Glutamatergic neuron (in vitro differentiated cells): ENCODE measurements at places on chromosomes 6 and 20.

DNA sequence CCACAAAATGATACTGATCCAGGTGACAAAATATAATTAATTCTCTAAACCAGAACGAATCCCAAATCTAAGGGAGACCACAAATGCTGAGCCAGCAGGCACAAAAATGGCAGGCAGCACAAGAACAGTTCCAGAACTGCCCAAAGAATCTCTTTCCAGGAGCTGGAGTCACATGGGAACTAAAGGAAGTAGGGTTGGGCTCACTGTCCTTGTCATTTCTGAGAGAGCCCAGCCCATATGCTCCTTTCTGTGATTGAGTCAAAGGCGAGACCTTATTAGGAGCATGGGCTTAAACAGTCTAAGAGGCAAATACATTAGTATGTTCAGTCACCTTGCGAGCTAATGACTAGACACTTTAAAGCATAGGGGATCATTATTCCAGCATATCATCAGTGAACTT, 327.6 kb upstream of the ARID1B start:
- no peak for DNase-seq

DNA sequence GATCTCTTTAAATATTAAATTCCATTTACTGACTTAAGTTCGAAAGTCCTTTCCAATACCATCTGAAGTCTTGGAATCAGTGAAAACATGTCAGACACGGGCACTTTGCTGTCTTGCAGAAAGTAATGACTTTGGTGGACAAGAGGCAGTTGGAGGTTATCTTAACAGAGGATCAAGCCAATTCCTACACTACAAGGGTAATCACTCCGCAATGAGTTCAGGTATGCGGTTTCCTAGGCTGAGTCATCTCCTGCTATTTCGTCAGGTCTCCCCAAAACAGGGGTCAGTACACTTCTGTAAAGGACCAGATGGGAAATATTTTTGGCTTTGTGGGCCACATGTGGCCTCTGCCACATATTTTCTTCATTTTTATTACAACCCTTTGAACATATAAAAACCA, 656.6 kb downstream of the KIF16B start:
- no peak for DNase-seq

DNA sequence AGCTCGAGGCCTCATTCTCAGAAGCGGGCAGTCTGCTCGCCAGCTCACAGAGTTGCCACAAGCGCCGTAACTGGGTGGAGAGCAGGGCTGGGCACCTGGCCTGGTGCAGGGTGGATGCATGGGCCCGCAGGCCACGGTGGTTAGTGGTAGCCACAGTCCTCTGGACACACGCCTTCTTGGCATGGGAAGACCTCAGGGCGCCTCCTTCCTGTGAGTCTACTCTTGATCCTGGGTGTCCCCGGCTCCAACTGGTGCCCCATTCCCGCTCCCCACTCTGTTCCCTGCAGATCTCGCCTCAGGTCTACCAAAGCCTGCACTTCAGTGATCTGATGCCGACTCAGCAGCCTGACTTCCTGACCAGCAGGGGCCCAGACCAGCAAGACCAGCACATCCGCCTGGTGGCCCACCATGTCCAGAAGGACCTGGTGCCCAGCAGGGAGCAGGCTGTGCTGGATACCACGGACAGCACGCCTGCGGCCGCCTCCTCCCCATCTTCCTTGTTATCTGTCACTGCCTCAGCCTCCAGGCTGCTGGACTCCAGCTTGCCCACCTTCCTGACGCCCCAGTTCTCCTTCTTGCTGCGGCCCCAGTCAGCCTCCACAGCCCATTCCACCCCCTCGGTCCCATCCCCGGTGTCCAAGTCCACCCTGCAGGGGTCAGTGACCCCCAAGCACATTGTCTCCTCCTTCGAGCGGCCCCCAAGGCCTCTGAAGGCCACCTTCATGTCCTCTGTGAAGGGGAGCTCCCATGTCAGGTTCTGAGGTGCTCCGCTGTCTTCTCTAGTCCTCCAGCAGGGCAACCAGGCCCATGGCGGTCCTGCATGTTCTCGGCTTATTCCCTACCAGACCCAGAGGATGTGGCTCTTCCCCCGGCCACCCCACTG, 43.1 kb downstream of the SUN5 start:
- DNase-seq = no peak

GRCh38 chr6:43915208-43915869, 145.3 kb downstream of the VEGFA start:
- DNase-seq = no peak

DNA sequence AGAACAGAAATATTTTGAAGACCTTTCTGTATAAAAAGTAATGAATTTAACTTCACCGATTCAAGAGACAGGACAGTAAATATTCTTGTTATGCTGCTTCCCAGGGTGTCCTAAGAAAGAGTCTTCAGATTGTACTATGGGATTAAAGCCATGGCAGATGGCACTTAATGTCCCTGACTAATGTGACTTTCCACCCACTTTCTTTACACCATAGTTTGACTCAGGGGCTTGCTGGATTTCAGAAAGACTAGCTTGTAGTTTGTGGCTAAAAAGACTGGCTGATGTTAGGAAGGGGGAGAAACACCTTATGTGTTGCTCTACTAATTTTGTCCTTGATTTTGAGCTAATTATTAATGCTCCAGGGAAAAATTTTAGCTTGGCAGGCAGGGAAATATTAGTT, 75.9 kb downstream of the UTRN start:
- no peak for DNase-seq

DNA sequence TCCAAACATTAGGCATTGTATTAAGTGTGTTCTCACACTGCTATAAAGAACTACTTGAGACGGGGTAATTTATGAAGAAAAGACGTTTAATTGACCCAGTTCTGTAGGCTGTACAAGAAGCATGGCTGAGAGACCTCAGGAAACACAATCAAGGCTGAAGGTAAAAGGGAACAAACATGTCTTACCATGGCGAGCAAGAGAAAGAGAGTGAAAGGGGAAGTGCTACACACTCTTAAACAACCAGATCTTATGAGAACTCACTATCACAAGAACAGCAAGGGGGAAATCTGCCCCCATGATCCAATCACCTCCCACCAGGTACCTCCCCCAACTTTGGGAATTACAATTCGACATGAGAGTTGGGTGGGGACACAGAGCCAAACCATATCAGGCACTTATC, 86.6 kb upstream of the TOP1 start:
- no peak for DNase-seq

- DNase-seq = no peak
These were observed 43.0 kb downstream of the CFAP61 start for GRCh38 chr20:20095114-20095872.

GRCh38 chr20:10249048-10249770, 30.6 kb downstream of the SNAP25 start:
- no peak for DNase-seq

- DNase-seq = no peak
These were observed 398.5 kb upstream of the SASH1 start for GRCh38 chr6:147944122-147944521.

DNA sequence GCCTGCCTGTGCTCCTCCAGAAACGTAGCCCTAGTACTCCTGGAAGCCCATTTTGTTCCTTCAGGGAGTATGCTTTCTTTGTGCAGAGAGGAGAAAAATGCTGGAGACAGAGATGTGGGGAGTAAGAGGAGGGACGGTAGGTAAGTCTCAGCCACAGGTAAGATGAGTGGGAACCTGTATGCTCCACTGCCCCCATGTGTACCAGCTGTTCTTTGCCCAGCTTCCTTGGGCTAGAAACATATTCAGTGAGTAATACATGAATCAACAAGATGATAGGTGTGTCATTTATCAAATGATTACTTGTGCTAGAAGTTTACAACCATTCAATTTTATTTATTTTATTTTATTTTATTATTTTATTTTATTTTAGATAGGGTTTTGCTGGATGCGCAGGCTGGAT, 13.6 kb upstream of the CEP85L start:
- no peak for DNase-seq

DNA sequence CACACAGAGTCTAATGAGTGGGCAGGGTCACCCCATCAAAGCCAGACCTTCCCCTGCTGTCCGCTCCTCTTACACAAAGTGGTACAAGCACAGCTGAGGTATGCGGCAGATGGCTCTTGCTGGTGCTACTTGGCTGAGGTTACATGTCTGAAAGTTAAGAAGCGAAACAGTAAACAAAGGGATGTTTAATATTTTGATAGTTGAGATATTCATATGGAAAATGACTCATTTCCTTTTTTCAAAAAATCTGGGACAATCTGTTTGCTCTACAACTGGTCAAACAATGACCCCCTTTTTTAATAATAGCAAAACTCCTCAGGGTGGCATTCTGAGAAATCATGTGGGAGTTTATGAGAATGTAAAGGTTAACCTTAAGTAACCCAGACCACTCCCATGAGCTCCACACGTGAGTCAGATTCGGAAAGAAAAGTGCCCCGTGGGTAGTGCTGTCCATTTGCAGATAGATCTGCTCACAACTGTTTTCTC, 245.3 kb downstream of the TBXT start:
- DNase-seq = no peak

- DNase-seq = no peak
These were observed 129.0 kb downstream of the F13A1 start for GRCh38 chr6:6191476-6191875.

- no peak for DNase-seq
These were observed 49.4 kb upstream of the IRF4 start for GRCh38 chr6:341914-342831.

- DNase-seq = peak; percentile 50
These were observed 15.0 kb downstream of the OR2B3 start for GRCh38 chr6:29071831-29072723.

- no peak for DNase-seq
These were observed 59.3 kb upstream of the AKAP12 start for GRCh38 chr6:151180330-151181048.

DNA sequence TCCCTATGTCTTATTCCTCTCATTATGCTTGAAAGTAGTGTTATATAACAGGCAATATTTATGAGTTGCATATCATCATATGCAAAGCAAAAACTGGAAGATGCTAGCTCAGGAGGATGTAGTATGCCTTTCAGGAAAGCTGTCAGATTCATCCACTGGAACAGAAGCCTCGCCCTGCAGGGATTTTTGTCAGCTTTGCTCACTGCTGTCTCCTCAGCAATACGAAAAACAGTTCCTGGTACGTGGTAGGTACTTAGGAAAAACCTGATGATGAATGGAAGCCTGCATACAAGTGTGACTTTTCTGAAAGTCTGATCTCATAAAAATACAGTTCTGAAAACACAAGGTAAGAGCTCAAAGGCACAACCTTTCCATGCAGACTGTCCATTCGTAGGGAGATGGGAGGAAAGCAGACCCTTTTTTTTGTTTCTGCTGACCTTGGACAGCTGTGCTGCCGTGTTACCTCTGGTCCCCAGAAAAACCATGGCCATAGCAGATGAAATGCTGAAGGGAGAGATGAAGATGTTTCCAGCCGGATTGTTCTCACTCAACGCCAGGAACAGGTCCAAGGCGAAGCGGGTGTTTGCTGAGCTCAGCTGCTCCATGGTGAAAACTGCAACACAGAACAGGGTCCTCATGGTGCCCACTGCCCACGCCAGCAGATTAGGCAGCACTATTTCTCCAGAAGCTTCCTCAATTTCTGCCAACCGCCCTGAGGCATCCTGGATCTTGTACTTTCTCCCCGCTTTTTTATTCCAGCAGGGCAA, 1.5 kb downstream of the SERPINB1 start:
- no peak for DNase-seq

DNA sequence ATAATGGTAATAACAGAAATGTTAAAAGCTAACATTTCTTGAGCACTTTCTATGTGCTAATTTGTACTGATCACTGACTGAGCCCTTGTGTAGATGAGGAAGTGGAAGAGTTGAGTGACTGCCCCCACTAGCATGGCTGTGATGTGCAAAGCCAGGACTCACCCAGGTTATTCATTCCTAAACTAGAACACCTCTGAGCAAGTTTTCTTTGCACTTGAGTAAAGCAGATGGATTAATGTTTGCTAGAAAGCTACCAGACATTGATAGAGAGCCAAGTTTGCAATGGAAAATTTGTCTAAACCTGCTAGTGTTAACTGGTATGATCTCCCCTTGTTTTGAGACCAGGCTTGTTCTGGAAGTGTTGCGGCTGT, 467.4 kb upstream of the PLCB4 start:
- DNase-seq = no peak

DNA sequence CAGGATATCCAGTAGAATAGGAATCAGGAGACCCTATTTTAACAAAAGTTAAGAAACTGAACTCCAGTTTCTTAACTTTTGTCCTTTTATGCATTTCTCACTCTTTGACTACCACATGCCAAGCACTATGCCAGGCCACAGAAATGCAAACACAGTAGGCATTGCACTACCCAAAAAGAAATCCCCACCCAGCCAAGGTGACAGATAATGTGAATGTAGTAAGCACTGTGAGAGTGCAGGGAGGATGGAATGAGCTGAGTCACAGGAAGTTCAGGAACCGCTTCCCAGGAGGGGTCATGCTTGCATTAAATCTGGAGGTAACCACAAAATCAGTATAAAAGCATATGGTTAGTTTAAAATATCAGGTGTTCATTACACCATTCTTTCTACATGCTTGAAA, 20.1 kb upstream of the FAM83C start:
- no peak for DNase-seq

GRCh38 chr6:111013144-111013915, 31.5 kb downstream of the RPF2 start:
- DNase-seq = no peak

DNA sequence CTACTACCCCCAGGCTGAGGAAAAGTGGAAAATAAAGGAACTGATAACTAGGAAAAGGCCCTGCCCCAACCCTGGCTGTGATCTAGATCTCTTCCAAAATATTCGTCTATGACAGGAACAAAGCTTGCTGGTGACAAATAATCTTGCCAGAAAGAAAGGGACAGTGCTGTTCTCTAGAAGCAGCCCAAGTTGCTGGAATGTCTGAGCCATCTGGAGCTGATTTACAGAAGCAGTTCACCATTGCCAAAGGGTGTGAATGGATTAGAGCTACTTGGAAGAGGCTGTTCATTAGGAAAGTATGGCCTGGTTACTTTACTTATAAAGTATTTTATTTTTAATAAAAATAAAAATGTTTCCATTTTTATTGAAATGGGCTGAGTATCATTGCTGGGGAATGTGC, 146.3 kb downstream of the EPM2A start:
- no peak for DNase-seq

DNA sequence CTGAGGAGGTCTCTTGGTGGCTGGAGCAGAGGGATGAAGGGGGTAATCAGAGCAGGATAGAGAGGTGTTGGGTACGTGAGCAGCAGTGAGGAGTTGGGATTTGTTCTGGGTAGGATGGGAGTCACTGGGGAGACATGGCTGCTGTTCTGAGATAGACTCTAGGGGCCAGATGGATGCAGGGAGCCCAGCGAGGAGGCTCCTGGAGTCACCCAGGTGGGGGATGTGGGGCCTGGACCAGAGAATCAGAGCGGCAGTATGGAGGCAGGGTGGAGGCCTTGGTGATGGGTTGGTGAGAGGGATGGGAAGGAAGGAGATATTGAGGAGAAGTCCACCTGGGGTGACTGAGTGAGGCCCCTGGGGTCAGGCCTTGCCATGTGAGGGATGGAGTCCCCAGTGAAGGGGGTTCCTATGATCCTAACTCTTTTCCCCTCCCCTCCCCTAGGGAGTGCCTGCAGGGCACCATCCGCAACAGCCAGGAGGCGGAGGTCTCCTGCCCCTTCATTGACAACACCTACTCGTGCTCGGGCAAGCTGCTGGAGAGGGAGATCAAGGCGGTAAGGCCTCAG, 13.7 kb downstream of the RBCK1 start:
- no peak for DNase-seq

- DNase-seq = no peak
These were observed 53.9 kb upstream of the LAMP5 start for GRCh38 chr20:9460518-9460917.

- DNase-seq = no peak
These were observed 15.2 kb upstream of the TAGAP start for GRCh38 chr6:159059885-159060506.

GRCh38 chr6:92942549-92942948, 476.8 kb downstream of the EPHA7 start:
- no peak for DNase-seq
